ENCODE measurements at places on chromosomes 3 and 15.

- no peak for DNase-seq
Measured at GRCh38 chr3:135161425-135161824, 366.4 kb downstream of the EPHB1 start.

- no peak for DNase-seq
Measured at GRCh38 chr3:111613294-111613693, 18.1 kb upstream of the ZBED2 start.

- DNase-seq: no peak
Measured at GRCh38 chr15:26109203-26109602, 246.1 kb upstream of the ATP10A start.

DNA sequence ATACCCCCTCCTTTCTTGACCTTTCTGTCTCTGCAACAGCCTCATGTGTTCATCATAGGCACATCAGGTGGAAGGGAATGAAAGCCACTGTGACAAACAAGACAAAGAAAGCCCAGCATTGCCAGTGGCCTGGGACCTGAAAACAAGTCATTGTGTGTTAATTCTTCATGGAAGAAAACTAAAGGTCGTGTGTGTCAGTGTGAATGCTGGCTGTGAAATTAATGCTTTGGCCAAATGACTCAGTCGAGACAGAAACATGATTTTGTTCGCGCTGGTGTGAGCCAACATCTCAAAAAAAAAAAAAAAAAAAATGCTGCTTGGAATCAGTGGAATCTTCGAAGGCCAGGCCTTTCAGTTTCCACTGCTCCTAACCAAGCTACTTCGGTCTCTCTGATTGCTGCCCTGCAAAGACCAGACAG lies 386.5 kb upstream of the PROK2 start:
- no peak for DNase-seq

All from activated T-helper 2 cell treated with anti-CD3 and anti-CD28 coated beads, Interferon-gamma antibody, Interleukin-2, Interleukin-4, amounts not matched to agents 10 μg/mL and 5 μg/mL and 100 μg/mL, durations not matched to agents 14 hours and 24 hours and 36 hours (primary cell).